Astrocyte of the spinal cord (primary cell): ENCODE measurements at places on chromosomes 16 and 17.

DNA sequence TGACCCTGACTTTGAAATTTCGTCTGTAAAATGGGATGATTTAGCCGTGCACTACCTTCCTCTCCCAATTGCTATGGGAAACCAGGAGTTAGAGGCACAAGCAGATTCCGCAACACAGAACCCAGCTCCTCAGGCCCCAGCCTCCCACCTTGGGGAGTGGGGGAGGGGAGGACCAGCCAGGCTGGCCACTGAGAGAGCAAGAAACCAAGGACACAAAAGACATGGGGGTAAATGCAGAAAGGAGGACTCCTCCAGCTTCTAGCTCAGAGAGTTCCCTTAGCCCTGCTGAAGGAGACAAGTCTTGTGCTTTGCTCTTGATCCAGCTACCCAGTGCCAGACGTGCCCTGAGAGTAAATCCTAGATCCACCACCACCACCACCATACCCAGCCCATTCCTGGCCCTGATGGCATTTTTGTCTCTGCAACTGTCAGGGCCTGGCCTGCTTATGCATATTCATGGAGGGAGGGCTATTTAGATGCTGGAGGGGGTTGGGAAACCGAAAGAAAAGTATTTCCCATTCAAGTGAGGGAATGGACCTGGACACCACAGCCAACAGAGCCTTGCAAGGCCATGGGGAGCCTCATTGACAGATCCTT lies 25.9 kb downstream of the PITPNM3 start:
- DNase-seq = no peak

DNA sequence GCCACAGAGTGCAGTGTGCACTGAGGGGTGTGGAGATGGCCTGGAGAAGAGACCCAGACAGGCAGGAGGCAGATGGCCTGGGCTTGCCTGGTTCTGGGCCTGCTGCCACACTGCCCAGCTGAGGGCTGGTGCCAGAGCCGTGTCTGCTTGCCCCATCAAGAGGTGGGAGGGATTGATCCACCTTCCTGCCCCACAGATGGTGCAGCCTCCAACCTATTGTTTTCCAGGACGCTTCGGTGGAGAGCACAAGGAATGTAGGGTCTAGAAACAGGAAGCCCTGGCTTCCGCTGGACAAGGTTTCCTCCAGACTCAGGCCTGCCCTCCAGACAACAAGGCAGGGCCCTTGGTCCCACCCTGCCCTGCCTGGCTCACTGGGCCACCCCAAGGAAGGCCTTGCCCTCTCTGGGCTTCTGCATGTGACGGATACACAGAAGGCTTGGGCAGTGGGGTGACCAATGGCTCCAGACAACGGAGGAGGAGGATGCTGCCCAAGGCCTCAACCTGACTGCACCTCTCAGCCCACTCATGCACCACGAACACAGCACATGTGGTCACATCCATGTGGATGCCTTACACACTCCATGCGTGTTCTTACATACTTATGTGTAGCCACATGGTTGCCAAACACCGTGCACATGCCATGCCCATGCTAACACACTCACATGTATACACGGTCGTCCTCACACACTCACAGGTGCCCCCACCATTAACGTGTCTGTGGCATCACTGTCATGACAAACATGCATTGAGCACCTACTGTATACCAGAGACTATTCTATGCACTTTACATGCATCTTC lies 6.5 kb upstream of the CDH5 start:
- no peak for DNase-seq

GRCh38 chr16:6557353-6558023 lies 775.2 kb upstream of the RBFOX1 start:
- DNase-seq = no peak

DNA sequence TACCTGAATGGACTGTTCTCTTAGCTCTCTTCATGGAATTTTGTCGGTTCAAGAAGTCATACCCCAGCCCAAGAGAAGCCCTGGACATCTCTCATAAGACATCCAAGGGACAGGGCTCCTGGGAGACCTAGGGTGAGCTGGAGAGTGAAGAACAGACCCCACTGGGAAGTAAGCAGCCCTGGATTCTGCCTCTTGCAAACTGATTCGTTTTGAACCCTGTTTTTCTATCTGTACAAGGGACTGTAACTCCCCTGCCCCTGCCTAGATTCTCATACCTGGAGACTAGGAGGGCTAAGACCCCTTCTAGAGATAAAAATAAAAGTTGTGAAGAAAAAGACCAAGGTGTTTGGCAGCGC lies 449 bp downstream of the CCL3L1 start:
- no peak for DNase-seq

GRCh38 chr16:89134269-89134668 lies 37.3 kb upstream of the CDH15 start:
- DNase-seq = no peak

- no peak for DNase-seq
These were observed 312.2 kb downstream of the BCAS3 start for GRCh38 chr17:60989846-60990245.

DNA sequence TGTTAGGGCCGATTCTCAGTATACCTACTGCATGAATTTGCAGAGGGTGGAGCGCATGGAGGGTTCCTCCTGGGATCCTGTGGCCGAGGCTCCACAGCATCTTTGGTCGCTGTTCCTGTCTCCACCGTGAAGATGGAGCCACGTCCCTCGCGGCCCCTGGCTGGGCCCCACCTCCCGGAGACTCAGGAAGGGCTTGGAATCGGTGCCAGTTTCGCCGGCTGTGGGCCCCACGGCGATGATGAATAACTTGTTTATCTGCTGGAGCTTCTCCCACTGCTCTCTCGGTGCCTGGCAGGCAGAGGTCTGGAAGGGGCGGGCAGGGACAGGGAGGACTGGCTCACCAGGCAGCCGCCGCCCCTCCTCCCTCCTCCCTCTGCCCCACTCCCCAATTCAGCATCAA lies 8.1 kb downstream of the SLC5A11 start:
- peak; percentile 12 for DNase-seq

- no peak for DNase-seq
These were observed 70.3 kb upstream of the MMP2 start for GRCh38 chr16:55408661-55409060.

GRCh38 chr17:57461082-57461481 lies 204.8 kb downstream of the MSI2 start:
- DNase-seq = no peak

GRCh38 chr17:77841742-77842527 lies 116.6 kb upstream of the TNRC6C start:
- no peak for DNase-seq

GRCh38 chr17:69142175-69142802 lies 594 bp upstream of the ABCA6 start:
- DNase-seq = peak; percentile 23

- DNase-seq = no peak
These were observed 7.9 kb downstream of the QPRT start for GRCh38 chr16:29686740-29687332.
